Stimulated activated CD8-positive, alpha-beta memory T cell treated with anti-CD3 and anti-CD28 coated beads, Interleukin-7, amount 100 ng/mL, for 48 hours (primary cell): ENCODE measurements at places on chromosomes 7 and 10.

DNA sequence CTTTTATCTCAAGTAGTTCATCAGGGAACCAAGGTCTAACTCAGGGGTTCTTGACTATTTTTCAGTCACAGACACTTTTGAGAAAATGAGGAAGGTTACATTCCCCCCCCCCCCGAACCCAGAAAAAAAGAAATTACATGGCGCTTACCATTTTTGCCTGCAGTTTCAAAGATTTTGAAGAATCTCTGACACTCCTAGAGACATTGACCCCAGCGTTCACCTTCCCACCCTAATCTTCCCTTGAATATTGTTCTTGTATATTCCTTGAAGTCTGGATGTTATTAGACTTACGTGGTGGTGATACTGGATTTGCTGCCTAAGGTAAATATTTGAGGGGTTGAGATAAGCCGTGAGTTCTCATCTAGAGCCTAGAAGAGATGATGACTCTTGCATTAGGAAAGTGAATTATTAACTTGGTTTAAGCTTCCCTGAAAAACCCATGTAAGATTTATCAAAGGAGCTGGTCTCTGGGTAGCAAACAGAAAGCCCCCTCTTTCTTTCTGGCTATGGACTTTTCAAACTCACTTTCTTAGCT lies 245.7 kb upstream of the FOXK1 start:
- no peak for DNase-seq

DNA sequence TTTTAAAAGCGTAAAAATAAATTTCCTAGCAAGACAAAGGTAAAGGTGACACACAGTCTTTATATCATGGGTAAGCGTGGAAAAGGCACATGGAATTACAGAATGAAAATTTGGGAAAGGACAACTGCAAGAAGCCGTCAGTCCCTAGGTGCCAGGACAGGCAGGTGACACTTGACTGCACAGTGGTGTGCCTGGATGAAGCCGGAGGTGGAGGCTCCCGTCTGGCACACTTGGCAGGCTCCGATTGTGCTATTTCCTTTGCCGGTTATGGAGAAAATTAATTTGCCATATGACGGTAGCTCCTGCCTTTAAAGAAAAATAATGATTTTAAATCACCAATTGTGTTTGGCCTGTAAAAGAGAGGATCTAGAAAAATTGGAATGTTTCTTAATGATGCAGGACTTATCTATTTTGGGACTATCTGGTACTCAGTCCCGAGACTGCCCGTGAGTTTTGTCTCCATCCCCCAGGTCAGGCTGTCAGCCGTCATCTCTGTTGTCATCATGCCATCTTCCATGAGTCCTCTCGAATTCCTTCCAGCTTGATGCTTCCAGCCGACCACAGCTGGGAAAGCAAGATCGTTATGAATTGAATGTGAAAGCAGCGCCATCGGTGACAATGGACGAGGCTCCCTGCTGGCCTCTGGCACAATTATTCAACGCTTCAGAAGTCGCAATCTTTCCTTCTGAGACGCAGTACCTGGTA lies 56.2 kb upstream of the MGMT start:
- DNase-seq, result no peak

- DNase-seq, result no peak
Measured at GRCh38 chr10:60645980-60646379, 132.3 kb upstream of the CDK1 start.

DNA sequence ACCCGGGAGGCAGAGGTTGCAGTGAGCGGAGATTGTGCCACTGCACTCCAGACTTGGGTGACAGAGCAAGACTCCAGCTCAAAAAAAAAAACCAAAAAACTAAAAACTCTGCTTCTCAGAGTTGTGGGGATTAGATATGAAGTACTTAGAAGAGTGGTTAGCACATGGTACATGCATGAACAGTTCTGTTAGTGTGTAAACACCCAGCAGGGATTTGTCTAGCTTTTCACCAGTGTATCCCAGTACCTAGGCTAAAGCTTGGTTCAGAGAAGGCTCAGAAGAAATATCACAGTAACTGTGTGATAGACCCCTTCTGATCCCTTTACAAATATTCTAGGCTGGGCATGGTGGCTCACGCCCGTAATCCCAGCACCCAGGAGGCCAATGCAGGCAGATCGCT lies 9.5 kb downstream of the PPIA start:
- DNase-seq, result no peak

GRCh38 chr7:108316708-108317107 lies 139.5 kb downstream of the NRCAM start:
- no peak for DNase-seq

- DNase-seq, result peak; percentile 29
Measured at GRCh38 chr7:37354656-37355131, 94.0 kb downstream of the ELMO1 start.

GRCh38 chr10:57624066-57624465 lies 643.6 kb downstream of the IPMK start:
- DNase-seq, result no peak

GRCh38 chr7:112422842-112423496 lies 27.3 kb upstream of the IFRD1 start:
- DNase-seq, result no peak

DNA sequence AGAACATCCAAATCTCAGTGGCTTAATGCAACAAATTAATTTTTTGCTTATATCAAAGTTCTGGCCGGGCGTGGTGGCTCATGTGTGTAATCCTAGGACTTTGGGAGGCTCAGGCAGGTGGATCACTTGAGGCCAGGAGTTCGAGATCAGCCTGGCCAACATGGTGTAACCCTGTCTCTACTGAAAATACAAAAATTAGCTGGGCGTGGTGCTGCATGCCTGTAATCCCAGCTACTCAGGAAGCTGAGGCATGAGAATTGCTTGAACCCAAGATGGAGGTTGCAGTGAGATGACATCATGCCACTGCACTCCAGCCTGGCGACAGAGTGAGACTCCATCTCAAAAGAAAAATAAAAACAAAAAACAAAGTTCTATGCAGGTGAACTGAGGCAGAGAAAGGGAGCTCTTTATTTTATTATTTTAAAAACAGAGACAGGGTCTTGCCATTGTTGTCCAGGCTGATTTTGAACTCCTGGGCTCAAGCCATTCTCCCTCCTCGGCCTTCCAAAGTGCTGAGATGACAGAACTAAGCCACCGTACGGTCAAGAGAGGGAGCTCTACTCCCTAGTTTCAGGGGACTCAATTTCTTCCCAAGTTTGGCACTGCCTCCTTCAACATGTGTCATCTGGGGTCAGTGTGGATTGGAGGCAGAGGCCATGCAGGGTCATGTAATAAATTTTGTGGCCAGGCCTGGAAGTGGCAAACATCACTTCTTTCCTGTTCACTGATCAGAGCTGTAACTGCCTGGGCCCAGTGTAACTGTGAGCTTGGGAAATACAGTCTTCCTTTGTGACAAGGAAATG lies 2.4 kb downstream of the ADCK2 start:
- DNase-seq, result no peak

GRCh38 chr7:11795231-11795630 lies 36.8 kb downstream of the THSD7A start:
- DNase-seq, result no peak

DNA sequence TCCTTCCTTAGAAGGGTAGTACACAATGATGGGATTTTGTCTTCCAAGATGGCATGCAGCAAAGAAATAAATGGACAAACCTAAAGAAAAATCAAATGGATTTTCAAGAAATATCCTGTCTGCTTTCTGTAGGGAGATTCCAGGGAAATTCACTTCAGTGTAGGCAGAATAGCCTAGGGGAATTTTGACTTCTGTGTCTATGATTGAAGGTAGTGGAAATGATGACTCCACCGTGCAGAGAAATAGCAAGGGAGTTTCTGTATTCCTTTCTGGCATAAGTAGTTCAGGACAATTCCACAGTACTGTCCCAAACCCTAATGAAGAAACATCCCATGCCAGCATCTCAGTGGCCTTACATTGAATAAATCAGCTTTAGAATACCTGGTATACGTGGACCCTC lies 9.5 kb downstream of the ATOH7 start:
- no peak for DNase-seq

GRCh38 chr10:36114141-36114540 lies 472.0 kb upstream of the FZD8 start:
- DNase-seq, result no peak

- DNase-seq, result no peak
Measured at GRCh38 chr7:159015454-159016410, 128.9 kb downstream of the VIPR2 start.

DNA sequence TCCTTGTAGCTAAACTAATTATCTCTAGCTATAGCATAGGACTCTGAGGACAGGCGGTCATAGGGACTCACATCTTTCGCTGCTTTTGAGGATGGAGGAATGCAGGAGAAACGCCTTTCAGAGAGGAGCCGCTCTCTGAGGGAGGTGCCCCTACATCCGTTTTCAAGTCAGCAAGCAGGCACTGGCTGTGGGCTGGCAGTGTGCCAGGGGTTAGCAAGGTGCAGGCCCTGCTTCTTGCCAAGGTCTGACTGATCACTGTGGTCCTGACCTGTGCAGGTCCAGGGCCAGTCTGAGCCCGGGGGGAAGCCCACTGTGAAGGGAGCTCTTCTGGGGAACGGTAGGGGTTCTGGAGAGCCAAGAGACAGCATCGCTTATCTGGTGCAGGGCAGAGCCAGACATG lies 89.4 kb downstream of the SH3PXD2A start:
- DNase-seq, result peak; percentile 54

DNA sequence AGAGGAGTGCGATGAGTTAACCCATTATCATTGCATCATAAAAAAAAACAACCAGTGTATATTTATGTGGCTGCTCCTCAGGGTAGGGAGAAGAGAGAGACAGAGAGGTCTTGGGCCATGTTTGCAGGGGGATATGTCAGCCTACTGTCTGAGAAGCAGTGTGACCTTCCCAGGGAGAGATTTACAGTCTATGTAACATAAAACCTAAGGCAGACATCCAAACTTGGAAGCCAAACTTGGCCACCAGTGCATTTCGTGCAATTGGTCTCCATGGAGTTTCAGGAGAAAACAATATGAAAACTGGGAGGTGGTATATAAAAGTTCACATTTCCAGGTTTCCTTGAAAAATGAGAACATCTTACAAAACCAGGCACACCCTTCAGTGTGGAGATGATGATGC lies 85.9 kb upstream of the CXCL12 start:
- no peak for DNase-seq

- DNase-seq, result no peak
Measured at GRCh38 chr10:5525561-5526341, 990 bp downstream of the CALML3 start.

- DNase-seq, result no peak
Measured at GRCh38 chr7:91343420-91343960, 79.3 kb downstream of the FZD1 start.

GRCh38 chr7:7613210-7613609 lies 27.3 kb upstream of the UMAD1 start:
- no peak for DNase-seq

GRCh38 chr10:129057856-129058663 lies 409.0 kb upstream of the MGMT start:
- no peak for DNase-seq

- no peak for DNase-seq
Measured at GRCh38 chr7:32532086-32532485, 36.8 kb downstream of the AVL9 start.

GRCh38 chr7:109751241-109751640 lies 1181.6 kb downstream of the DNAJB9 start:
- DNase-seq, result no peak

- DNase-seq, result no peak
Measured at GRCh38 chr10:29239569-29240472, 49.0 kb upstream of the LYZL1 start.

- DNase-seq, result no peak
Measured at GRCh38 chr7:31284106-31284505, 56.4 kb downstream of the NEUROD6 start.

- no peak for DNase-seq
Measured at GRCh38 chr7:126806614-126807013, 446.1 kb downstream of the GRM8 start.

DNA sequence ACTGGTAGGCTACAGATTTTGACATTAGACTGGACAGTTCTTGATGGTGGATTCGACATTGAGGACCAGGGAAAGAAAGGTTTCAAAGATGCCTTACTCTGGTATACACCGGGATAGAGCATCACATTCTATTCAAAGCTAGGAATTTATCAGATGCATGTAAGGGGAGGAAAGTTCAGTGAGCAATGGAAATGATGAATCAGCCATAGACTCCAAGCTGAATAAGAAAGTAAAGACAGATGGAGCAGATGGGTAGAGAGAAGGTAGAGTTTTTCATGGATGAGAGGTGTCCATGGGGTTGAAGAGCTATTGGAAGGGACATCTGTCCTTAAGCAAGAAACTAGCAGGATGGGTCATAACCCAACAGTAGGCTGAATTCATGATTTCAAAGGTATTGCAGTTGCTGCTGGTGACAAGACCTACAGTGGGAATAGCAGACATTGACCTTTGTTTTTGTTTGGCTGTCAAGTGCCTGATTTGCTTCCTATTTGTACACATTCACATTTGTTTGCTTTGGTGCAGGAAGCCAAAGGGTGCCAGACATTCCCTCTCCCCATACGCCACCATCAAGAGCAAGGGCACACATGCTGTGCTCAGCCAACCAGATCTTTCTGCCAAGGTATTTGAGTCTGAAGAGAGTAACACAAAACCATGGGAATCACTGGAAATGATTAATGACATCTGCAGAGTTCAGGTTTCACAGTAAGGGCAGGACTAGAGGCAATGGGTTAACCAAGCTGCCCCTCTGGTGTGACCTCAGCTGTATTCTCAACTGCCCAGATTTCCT lies 8.6 kb upstream of the CACUL1 start:
- no peak for DNase-seq

DNA sequence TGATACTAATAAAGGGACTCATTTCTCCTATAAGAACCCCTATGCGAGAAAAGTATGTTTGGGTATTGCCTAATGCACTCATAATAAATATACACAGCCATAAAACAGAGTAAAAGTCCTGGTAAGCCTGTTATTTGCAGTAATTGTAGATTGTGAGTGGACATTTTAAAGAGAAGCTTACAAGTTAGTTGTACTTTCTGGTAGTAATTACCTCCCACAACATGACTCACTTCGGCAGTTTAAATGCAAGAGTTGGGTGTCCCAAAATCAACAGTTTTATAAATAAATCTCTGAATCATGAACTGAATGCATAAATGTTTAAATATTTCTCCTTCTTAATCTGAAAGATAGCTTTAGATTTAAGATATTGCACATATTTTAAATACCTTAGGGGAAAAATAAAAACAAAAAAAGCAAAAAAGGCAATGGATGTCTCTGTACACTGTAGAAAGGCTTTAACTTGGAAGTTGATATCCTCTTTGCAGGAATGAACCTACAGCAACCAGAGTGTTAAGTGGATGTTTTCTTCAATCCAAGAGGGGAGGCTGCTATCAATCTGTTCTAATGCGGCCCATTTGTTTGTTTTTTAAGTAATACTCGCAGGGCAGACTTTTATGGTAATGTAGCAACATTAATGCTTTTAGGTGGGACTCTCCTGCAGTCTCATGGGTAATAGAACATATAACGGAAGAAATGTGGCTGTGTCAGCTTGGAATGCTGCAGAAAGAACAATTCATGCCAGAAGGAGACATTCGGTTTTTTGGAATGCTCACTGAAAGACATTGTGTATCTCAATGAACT lies 57.3 kb upstream of the ZEB1 start:
- DNase-seq, result no peak

- no peak for DNase-seq
Measured at GRCh38 chr7:90965211-90965610, 299.0 kb upstream of the FZD1 start.

- DNase-seq, result no peak
Measured at GRCh38 chr10:80515941-80516340, 21.8 kb upstream of the SH2D4B start.

- DNase-seq, result no peak
Measured at GRCh38 chr7:33351709-33352108, 222.3 kb downstream of the BBS9 start.
